ENCODE measurements at places on chromosomes 6 and 20.

DNA sequence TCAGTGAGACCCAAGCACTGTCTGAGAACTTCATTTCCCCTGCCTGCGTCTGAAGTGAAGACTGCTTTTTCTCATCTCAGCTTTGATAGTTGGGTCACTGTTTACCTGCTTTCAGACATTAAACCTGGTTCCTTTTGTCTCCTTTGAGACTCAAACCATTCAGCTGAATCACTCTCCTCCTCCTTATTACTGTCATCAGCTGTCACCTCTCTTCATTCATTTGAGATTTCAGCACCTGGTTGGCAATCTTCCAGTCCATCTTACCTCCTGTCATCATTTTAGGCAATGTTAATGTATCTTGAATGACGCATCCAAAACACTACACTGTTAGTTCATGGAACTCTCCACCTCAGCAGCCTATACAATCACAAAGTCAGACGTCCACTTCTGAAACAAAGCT, 34.3 kb upstream of the SOX4 start:
- no peak for DNase-seq

GRCh38 chr6:72580281-72580940, 41.5 kb upstream of the KCNQ5 start:
- no peak for DNase-seq

DNA sequence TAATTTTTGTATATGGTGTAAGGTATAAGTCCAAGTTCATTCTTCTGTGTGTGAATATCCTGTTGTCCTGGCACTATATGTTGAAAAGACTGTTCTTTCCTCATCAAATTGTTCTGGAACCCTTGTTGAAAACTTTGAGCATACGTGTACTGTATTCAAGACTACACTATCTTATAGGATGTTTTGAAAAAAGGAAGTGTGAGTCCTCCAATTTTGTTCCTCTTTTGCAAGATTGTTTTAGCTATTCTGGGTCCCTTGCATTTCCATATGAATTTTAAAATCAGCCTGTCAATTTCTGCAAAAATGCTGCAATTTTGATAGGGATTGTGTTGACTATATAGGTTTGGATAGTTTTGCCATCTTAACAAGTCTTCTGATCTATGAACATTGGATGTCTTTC, 195.2 kb downstream of the BACH2 start:
- DNase-seq, result no peak

DNA sequence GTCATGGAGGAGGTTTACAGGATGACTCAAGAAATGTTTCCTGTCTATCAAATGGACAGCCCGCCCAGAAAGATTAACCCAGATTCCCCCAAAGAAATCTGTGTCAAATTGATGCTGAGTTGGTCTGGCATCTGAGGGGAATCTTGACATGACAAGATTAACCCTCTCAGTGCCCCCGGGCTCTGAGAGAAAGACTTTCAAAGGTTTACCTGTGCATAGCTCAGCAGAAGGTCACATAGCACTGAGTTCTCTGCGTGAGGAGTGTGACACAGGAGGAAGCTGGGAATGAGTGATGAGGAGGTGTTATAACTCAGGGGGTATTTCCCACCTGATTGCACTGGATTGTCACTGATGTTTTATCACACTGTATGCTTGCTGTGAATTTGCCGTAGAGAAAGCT, 601.2 kb downstream of the DHX35 start:
- DNase-seq, result no peak

DNA sequence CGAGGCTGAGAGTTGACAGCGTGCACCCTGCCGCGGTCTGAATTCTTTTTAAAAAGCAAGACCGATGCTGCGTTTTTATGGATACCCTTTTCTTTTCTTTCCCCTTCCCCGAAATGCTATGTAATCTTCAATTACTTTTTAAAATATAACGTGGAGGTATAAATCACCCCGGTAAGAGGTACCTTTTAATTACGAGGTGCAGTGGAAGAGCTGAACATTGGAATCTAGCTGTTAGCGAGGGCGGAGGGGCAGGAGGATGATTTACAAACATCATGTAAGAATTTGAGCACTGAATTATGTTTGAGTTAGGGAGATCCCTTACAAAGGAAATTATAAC, 1.2 kb downstream of the EYA2 start:
- DNase-seq, result no peak

Measured in activated CD4-positive, alpha-beta T cell treated with anti-CD3 and anti-CD28 coated beads for 4 hours (primary cell).